Stimulated activated CD4-positive, alpha-beta T cell treated with anti-CD3 and anti-CD28 coated beads, Interleukin-2, amount 100 ng/mL, for 24 hours (primary cell): ENCODE measurements at places on chromosomes 13 and 19.

DNA sequence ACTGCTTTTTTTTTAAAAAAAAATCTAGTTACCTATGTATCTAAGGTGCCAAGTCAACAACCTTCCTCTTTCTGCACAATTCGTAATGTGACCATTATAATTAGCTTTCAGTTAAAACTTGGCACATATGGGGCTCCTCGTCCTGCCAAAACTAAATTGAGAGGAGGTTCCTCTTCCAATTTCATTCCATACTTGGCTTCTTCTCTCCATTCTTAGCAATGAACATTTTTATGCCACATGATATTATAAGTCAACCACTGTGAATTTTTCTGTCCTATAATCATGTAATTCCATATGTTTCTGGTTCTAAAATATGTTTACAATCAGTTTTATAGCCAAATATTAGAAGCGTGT, 177.0 kb downstream of the DCLK1 start:
- no peak for DNase-seq

DNA sequence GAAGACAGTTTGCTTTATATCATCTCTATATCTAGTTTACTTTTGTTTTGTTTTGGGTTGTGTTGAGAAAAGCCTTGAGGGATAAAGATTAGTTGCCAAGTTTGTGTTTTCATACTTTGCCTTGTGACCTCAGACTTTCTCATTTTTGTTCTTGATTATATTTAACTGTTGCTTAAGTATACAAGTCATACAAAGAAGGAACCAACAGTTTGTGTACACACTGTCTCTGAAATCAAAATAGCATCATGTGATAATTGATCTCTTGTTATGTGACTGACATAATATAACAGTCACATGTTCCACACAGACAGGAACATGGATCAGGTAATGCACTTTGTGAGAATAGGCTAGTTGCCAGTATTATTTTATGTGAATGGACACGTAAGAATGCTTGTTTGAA, 70.8 kb downstream of the SHISA2 start:
- DNase-seq, result no peak

- DNase-seq, result no peak
Observed at GRCh38 chr19:49213791-49214190, 56.2 kb downstream of the TRPM4 start.

DNA sequence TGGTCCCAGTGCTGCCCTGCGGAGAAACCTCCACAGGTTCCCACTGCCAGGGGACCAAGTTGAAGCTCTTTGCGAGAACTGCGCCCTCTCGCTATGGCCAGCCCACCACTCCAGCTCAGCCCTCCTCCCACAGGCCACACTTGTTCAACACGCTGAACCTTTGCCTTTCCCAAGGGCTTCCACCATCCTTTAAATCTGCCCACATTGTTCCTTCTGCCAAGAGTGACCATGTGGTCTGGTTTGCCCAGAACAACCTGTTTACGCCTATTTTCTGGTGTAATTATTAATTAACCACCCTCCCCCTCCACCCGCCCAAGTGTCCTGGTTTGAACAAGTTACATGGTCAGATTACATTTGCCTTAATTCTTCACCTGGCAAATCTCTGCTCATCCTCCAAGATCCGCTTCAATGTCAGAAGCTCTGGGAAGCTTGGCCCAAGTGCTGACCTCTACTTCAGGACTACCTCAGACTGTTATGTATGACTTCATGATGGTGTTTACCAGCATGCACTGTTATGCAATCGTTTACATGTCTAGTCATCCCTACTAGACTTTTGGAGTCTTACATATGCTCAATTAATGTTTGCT, 12.0 kb upstream of the USP12 start:
- DNase-seq, result no peak

DNA sequence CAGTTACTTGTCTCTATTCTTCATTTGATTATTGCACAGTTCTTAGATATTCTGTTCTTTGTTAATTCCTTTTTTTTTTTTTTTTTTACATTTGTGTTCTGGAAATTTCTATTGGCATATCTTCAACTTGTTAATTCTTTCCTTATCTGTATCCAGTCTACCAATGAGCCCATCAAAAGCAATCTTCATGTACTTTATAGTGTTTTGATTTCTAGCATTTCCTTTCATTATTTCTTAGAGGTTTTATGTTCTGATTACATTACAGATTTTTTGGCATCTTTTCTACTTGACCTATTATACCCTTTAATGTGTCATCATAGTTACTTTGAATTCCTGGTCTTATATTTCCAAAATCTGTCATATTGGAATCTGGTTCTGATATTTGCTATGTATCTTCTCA, 2194.8 kb downstream of the PCDH9 start:
- DNase-seq, result no peak

DNA sequence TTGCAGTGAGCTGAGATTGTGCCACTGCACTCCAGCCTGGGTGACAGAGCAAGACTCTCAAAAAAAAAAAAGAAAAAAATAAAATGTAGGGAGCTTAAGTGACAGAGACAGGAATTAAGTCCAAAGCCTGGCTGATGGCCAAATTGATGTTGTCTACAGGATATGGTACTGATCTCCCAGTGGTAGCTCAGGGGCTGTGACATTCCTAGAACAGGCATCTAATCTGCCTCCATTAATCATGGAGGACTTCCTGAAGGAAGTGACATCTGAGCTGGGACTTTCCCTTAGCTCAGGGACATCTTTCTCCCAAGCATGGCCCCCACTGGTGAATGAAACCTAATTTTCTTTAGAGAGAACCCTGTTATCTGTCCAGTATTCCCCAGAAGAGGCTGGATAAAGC, 11.4 kb upstream of the EDDM13 start:
- DNase-seq, result no peak

DNA sequence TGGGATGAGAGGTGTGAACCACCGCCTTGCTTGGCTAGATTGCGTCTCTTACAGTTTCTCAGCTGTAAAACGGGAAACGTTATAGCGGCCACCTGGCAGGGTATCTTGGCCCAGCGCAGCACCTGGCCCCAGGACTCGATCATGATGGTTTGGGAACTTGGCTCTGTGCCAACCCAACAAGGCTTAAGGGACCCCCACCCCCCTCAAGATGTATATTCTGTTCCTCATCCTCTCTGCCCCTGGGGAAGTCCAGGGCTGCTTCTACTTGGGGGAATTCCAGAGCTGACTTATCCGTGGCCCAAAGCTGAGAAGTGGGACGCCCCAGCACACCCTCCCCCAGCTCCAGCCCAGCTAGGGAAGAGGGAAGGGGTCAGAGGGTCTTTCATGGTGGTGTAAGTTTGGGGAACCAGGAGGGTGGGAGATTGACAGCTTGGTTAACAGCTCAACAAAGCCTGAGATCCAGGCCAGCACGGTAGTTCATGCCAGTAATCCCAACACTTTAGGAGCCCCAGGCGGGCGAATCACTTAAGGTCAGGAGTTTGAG, 695 bp downstream of the ICAM1 start:
- DNase-seq, result peak; percentile 37

- no peak for DNase-seq
Observed at GRCh38 chr13:40439928-40440327, 226.5 kb downstream of the FOXO1 start.

DNA sequence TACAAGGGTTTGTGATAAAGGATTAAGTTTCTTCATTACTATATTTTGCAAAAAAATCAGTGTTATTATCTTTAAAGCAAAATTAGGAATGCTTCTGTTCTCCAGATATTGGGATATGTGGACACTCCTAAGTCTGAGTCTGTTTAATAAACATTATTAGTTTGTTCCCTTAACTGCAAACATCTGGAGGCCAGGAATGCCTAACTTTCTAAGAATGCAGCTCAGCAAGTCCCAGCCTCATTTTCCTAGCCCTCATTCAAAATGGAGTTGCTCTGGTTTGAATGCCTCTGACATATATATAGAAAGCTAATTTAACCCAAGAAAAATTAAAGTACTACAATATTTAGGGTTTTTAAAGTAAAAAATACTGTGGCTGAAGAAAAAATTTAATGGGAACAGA, 33.6 kb upstream of the EDNRB start:
- DNase-seq, result no peak

- DNase-seq, result no peak
Observed at GRCh38 chr13:111247552-111247951, 72.9 kb upstream of the TEX29 start.

- no peak for DNase-seq
Observed at GRCh38 chr13:111451402-111451801, 131.0 kb downstream of the TEX29 start.

DNA sequence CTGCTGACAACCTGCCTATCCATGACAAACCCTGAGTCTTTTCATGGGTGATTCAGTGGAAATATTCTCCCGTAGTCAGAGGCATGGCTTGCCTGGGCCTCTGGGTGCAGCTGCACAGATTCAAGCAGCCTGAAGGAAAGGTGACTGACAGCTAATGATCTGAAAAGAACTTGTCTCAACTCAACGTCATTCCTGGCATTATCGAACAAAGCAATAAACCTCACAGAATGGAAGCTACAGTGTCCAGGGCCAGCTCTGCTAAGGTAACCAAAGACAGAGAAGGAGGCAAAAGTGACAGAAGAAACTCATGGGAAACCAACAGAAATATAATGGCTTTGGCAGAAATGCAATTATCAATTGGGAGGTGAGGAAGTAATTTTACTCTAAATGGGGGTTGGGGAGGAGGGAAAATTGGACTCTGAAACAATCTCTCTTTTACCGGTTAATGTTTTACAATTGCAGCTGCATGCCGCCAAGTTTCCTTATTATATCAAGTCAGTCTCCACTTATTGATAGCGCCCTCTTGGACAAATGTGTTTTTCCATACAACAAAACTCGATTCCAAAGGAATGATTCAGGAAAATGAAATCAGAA, 12.9 kb downstream of the STARD13 start:
- DNase-seq, result no peak
